ENCODE measurements at places on chromosomes 16 and 17.
A peak's percentile ranks its signal among the peaks of the same experiment; 100 is the strongest.

- peak; percentile 89 for DNase-seq
Measured at GRCh38 chr16:69186642-69187445, at the start of gene SNTB2. TSS of gene SNTB2 (plus strand) at chr16:69187164. CDS start at chr16:69187167, 3 bp downstream.

- no peak for DNase-seq
Measured at GRCh38 chr16:27156579-27156978, 46.7 kb upstream of the KDM8 start.

DNA sequence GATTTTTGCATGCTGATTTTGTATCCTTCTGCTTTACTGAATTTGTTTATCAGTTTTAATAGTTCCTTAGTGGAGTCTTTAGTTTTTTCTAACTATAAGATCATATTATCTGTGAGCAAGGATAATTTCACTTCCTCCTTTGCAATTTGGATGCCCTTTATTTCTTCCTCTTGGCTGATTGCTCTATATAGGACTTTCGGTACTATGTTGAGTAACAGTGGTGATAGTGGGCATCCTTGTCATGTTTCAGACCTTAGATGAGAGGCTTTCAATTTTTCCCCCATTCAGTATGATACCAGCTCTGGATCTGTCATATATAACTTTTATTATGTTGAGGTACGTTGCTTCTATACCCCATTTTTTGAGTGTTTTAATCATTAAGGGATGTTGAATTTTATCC, 224.5 kb upstream of the CNTNAP4 start:
- DNase-seq = no peak

DNA sequence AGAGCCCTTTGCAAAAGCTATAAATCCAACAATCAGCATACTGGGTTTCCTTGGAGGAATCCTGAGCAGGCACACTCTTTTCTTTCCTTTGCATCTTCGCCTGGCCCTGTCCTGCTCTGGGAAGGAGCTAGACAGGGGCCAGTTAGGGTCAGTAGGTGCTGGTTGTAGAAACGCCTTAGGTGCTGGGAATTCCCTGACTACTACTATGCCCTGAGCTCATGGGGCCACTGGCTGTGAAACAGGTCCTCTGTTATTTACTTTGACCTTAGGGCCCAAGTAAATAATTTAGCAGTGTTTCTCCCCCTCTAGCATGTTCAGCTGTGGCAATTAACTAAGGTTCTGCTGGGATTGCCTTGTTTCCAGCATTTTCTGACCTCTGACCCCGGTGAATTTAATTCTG, 15.8 kb upstream of the WSCD1 start:
- DNase-seq = no peak

DNA sequence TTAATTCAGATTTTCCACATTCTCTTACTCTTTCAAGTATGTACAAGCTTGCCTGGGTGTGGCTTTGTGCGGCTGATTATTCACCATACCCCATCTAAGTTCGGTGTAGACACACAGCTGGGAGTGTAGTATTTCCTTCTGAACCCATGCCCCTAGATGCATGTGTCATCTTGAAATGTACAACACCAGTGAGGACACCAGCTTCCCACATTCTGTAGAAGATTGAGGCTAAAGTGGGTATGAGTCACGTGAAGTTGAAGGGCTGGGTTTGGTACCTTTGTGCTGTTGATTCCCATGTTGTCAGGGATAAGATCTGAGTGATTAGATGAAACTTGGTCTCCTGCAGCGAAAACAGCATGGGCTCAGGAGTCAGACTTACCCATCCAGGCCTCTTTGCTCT, 14.6 kb upstream of the DHX8 start:
- no peak for DNase-seq

- DNase-seq = peak; percentile 86
Measured at GRCh38 chr17:74512624-74513091, 18.6 kb downstream of the CD300LB start.

- DNase-seq = no peak
Measured at GRCh38 chr16:2035431-2036199, 8.9 kb downstream of the NHERF2 start.

GRCh38 chr17:80029258-80029974, 6.3 kb downstream of the TBC1D16 start:
- peak; percentile 50 for DNase-seq

GRCh38 chr16:8676160-8676547, 1.7 kb downstream of the ABAT start:
- no peak for DNase-seq

- no peak for DNase-seq
Measured at GRCh38 chr17:14454746-14455145, 153.9 kb downstream of the HS3ST3B1 start.

DNA sequence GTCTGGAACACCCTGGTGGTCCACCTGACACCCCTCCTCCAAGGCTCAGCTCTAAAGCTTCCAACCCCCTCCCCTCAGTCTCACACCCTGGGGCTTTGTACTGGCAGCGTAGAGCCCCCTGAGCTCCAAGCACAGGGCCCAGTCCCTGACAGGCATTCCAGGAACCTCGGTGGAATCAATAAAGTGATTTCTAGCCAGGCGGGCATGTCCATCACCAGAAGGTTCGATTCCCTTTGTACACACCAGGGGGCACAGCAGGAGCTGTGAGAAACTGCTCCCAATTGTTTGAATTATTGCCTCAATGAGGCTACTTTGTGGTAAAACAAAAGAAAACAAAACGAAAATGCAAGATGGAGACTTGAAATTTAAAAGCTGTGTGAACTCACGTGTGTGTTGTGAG, 51.8 kb downstream of the SMPD3 start:
- DNase-seq = peak; percentile 51

DNA sequence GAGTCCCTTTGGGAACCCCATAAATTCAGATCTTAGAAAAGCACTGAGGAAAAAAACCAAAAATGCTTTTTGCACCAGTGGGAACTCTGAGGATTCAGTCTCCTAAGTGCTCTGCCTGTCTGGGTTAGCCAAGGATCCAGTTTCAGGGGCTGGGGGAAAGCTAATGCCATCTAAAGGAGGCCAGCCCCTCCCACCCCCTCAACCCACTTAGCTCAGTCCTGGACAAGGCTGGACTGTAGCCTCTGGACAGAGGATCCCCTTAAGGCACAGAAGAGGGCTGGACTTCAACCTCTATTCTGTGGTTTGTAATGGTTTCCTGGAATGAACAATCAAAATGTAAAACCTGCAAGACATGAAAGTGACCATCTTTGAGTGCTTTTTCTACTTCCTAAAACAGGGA, 356.1 kb upstream of the ZFHX3 start:
- DNase-seq = no peak

GRCh38 chr17:31446195-31446967, 54.9 kb downstream of the RAB11FIP4 start:
- no peak for DNase-seq

- DNase-seq = peak; percentile 88
Measured at GRCh38 chr17:2025622-2026309, 632 bp upstream of the RTN4RL1 start.

- DNase-seq = peak; percentile 83
Measured at GRCh38 chr17:44331249-44331760, 6.7 kb upstream of the SLC25A39 start.

DNA sequence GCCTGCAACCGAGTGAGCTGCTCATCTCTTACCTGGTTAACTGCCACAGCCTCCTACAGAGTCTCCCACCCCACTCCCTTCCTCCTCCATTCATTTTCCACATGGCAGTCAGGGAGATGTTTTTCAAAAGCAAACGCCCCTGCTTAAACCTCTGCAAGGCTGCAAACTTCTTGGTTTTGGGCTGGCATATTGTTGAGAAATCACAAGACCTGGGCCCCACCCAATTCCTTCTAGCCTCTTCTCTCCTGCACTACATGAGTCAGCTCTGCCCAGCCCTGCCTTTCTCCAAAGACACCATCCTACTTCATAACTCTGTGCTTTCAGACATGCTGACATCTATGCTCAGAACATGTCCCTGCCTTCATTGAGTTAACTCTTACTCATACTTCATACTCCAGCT, 136.1 kb downstream of the SPACA3 start:
- no peak for DNase-seq

DNA sequence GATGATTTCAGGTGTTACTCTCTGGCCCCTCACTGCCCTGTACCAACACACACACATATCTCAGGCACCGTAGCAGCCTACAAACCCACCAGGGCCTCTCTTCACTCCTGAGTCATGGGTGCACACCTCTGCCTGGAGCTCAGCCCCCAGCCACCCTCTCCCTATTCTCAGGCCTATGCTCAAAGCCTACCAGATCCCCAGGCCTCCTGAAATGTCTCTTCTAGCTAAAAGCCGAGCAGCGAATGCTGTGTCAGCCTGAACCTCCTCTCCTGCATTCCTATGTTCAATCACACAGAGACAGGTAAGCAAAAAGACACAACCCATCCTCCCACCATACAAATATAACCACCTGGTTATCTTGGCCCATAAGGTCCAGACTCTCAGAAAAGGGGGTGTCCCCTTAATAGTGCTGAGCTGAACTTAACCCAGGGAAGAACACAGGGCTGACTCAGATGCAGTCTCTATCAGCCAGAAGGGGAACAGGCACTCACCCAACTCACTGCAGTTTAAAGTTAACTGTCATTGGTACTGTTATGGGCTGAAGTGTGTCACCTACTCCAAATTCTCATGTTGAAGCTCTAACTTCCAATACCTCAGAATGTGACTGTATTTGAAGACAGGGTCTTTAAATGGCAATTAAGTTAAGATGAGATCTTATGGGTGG, 62.0 kb upstream of the TEKT3 start:
- DNase-seq = no peak

DNA sequence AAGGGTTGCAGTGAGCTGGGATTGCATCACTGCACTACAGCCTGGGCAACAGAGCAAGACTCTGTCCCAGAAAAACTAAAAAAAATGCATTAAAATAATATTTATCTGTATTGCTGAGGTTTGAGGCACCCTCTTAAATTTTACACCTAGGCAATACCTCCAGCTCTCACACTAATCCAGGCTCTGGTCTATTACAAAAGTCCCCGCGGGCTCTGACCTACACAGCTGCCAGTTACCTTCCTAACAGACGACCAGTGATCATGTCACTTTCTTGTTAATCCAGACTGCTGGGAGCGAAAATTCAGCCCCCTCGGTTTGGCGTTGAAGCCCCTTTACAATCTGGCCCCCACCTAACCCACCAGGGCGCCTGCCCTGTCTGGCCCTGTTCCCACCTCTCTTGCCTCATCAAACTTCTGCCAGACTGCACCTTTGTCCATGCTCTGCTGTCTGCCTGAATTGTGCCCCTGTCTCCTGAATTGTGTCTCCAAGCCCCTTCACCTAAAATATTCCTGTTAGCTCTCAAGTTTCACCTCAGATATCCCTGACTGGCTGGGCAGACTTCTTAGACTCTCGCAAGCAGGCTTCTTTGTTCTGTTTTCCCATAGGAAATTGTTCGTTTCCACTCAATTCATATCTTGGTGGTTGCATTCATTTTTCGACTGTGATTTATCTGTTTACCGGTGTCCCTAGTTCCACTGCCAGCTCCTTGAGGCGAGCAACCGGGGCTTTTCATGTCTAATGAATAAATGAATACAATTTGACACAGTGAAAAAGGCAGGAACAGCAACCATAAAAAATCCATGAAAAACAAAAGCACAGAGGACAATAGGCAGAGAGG, 65.9 kb downstream of the PITPNC1 start:
- DNase-seq = no peak

GRCh38 chr16:50842013-50842505, 100.2 kb downstream of the CYLD start:
- peak; percentile 42 for DNase-seq

GRCh38 chr17:68853036-68853435, 102.2 kb downstream of the ABCA8 start:
- no peak for DNase-seq

GRCh38 chr17:61443475-61443882, 8.7 kb upstream of the TBX4 start:
- DNase-seq = no peak

DNA sequence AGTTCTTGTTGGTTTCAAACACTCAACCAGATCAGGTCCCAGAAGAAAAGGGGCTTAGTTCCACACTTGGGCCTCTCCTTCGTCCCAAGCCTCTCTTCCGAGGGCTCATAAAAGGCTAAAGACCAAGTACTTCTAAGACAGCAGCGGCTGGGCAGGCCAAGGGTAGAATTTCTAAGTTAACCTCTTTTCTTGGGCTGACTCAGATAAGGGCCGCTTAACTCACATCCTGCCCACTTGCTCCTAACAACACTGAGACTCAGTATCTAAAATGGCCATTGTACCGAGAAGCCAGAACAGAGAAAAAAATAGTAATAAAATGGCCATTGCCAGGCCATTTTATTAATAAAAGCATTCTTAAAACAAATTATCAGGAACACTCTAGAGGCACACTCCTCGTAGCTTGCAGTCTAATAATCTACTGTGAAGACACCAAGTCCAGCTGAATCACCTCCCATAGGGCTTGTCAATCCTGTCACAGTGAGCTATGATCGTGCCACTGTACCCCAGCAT, 42.1 kb downstream of the RANBP10 start:
- DNase-seq = no peak

DNA sequence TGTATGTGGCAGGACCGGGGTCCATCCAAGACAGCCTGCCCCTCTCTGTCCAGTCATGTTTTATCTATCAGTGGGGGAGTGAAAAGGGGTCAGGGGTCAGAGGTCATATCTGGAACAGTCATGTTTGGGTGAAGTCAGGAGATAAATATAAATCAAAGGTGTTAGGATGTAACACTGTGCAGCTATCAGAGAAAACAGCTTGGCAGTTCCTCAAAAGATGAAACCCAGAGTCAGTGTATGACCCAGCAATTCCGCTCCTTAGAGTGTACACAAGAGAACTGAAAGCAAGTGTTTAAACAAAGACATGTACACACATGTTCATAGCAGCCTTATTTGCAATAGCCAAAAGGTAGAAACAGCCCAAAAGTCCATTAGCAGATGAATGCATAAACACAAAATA, 361.3 kb downstream of the FOXL1 start:
- DNase-seq = no peak

- DNase-seq = no peak
Measured at GRCh38 chr17:32020943-32021614, 13.9 kb downstream of the LRRC37B start.

GRCh38 chr16:1167276-1168107, 14.6 kb downstream of the CACNA1H start:
- no peak for DNase-seq

DNA sequence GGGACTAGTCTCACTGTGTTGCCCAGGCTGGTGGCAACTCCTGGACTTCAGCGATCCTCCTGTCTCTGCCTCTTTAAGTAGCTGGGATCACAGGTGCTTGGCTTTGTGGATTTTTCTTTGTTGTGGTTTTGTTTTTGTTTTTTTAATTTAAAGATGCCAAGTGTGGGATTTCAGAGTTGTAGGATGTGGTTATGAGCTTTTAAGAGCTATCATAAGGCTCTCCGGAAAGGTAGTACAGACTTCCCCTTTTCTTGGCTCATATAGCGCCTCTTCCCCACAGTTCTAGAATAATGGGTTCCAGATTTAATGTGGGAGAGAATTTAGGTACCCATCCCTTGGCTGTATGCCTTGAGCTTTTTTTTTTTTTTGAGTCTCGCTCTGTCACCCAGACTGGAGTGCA, 17.1 kb downstream of the AKAP1 start:
- peak; percentile 82 for DNase-seq

DNA sequence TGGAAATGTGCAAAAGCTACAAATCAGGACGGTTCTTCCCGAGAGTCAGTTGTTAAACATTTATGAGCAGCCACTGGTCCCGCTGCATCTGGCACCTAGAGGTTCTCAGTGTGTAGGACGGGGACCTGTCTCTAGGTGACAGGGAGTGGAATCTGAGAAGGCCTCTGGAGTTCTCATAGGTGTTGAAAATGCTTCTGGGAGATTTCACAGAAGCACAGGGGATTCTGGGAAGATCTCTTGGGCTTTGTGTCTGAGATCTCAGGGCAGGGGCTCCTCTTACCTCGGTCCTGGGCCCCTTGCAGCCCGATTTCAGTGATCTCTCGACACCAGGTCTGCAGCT, 8.9 kb downstream of the ALOX15 start:
- no peak for DNase-seq
